Glutamatergic neuron (in vitro differentiated cells): ENCODE measurements at places on chromosomes 4 and X. TPM values are rescaled to one million over a fixed set of nuclear protein-coding genes. Genes with fewer than 3 reads are reported as not detected.
A peak's percentile ranks its signal among the peaks of the same experiment; 100 is the strongest.

GRCh38 chr4:137740141-137740540 is 207.8 kb upstream of the PCDH18 start:
- H3K27me3 ChIP-seq: no peaks in the 10 kb centered on the region
- H3K27ac ChIP-seq: no peak overlapping the region
- H3K4me1 ChIP-seq: peaks cover 8% of the 10 kb centered on the region
- no peak overlapping the region for H3K4me3 ChIP-seq
- no peaks in the 10 kb centered on the region for H3K36me3 ChIP-seq
- DNase-seq: no peak

DNA sequence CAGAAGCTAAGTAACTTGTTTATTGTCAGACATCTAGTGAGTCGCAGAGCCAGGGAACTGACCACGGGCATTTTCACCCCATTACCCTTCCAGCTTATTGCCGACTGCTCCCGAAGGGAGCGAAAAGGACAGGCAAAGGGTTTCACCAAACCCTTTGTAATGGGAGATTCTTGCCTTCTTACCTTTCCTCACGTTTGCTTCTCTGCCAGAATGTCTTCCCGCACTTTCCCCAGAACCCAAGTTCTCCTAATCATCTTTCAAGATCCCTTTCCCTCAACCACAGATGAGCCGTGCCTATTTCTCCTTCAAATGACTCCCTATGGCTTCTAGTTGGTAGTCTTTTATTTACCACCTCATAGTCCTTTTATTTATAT is 520 bp upstream of the SRP72 start:
- DNase-seq: no peak
- peaks cover 6% of the 10 kb centered on the region for H3K27me3 ChIP-seq
- no peaks in the 10 kb centered on the region for H3K36me3 ChIP-seq
- peak overlapping the region; percentile 98 for H3K27ac ChIP-seq
- peak overlapping the region; percentile 94 for H3K4me3 ChIP-seq

- DNase-seq: no peak
- H3K4me3 ChIP-seq: no peak overlapping the region
- H3K27ac ChIP-seq: no peak overlapping the region
- H3K4me1 ChIP-seq: peaks cover 18% of the 10 kb centered on the region
These were observed 490.0 kb upstream of the TENM3 start for GRCh38 chr4:181753207-181753606.

The NLGN4X gene
- total RNA-seq: 40.9 TPM

- DNase-seq: no peak
- no peaks in the 10 kb centered on the region for H3K4me1 ChIP-seq
- H3K4me3 ChIP-seq: no peak overlapping the region
- no peaks in the 10 kb centered on the region for H3K27me3 ChIP-seq
These were observed 29.3 kb upstream of the FAM47C start for GRCh38 chrX:36978886-36979285.

The STBD1 gene
- 15.9 TPM for total RNA-seq

The SPATA4 gene
- total RNA-seq: not detected

DNA sequence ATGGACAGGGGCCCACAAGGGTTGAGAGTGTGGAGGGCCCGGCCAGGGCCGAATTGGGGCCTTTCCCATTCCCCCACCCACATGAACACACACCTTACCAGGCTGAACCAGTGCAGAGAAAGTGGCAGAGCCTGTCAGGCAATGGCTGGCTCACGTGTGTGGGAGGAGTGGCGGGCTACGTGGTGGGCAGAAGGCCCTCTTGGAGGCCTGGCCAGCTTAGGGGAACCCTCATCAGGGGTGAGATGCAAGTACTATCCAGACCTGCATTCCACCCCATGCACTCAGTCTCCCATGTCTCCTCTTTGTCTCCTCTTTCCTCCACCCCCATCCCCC is 965 bp downstream of the TCEAL4 start:
- H3K36me3 ChIP-seq: no peaks in the 10 kb centered on the region
- H3K4me3 ChIP-seq: peak overlapping the region; percentile 95
- no peaks in the 10 kb centered on the region for H3K27me3 ChIP-seq
- no peak for DNase-seq
- peaks cover 5% of the 10 kb centered on the region for H3K4me1 ChIP-seq

The EXOC1L gene
- total RNA-seq: 0.83 TPM

GRCh38 chr4:16727218-16727617 is 171.2 kb downstream of the LDB2 start:
- no peaks in the 10 kb centered on the region for H3K36me3 ChIP-seq
- H3K4me1 ChIP-seq: peaks cover 12% of the 10 kb centered on the region
- peaks cover 2% of the 10 kb centered on the region for H3K27me3 ChIP-seq
- no peak overlapping the region for H3K4me3 ChIP-seq
- no peak overlapping the region for H3K27ac ChIP-seq

DNA sequence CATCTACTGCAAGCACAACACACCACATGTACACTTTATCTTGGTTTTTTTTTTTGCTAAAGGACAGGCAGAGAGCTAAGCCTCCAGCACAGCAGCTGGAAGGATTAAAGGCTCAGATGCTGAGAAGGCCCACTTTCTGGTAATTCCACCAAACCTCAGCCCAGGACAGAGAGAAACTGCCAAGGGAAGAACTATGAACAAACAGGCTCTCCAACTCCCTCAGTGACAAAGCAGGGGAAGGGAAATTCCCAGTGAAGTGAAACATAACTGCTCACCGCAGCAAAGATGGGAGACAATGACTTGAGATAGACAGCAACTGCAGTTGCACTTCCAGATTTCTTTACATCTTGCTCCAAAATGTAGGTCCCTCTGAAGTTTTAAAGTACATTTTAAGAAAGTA is 4.8 kb downstream of the PROM1 start:
- H3K4me1 ChIP-seq: peaks cover 26% of the 10 kb centered on the region
- peaks cover 3% of the 10 kb centered on the region for H3K27me3 ChIP-seq
- H3K4me3 ChIP-seq: no peak overlapping the region
- no peaks in the 10 kb centered on the region for H3K36me3 ChIP-seq
- H3K27ac ChIP-seq: no peak overlapping the region
- DNase-seq: no peak

GRCh38 chrX:69024161-69024736 is 141.0 kb downstream of the PJA1 start:
- no peaks in the 10 kb centered on the region for H3K27me3 ChIP-seq
- no peak for DNase-seq
- peaks cover 1% of the 10 kb centered on the region for H3K4me1 ChIP-seq
- no peaks in the 10 kb centered on the region for H3K36me3 ChIP-seq

DNA sequence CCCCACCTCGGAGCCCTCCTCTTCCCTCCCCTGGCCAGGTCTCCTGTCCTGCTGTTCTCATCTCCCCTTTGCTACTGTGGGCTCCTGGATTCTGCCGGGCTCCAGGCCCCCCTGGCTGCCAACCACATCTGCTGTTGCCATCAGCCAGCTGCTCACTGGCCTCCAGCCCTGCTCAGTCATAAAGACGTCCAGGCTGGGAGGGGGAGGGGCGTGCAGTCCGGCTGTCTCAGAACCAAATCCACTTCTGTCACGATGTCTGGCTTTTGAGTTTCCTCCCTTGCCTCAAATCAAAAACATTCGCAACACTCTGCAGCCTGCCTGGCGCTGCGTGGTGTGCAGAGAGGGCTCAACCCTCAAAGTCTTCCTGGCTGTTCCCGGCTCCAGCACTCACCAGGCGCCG is 7.1 kb downstream of the RASL11B start:
- H3K27ac ChIP-seq: peak overlapping the region; percentile 96
- DNase-seq: peak; percentile 88
- H3K27me3 ChIP-seq: peaks cover 13% of the 10 kb centered on the region
- H3K4me1 ChIP-seq: peaks cover 51% of the 10 kb centered on the region
- H3K36me3 ChIP-seq: peaks cover 4% of the 10 kb centered on the region
- peak overlapping the region; percentile 80 for H3K4me3 ChIP-seq

DNA sequence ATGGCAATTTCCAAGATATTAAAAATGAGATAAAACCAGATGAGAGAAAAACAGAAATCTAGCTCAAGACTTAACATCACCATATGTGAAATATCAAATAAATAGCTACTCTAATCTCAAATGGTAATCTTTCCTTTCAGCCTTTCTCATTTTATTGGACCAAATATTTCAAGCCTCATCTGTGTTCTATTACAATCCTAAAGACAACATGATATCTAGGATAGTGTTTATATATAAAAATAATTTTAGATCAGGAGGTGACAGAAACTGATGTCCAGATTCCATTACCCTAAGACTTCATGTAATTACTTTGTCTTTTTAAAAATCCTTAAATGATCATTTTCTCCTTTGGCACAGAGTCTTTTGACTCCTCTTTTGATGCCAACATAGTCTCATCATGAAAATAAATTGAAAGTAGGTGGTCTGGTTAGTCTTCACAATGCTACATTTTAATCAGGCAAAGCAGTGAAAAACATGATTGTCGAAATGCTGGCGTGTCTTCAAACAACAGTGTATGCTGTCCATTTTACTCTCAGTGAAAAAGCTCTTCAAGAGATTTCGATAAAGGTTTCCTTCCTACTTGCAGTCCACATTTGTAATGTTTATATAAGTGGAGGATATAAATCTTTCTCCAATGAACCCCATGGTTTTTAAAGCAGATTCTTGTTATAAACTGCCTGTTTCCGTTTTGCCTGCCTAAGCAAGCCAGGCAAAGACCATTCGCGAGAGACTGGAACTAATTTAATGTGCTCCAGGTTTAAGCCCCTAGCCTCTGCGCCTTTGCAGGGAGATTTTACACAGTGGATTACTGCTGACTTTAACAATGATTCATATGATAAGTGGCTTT is 169.8 kb downstream of the SCFD2 start:
- H3K27me3 ChIP-seq: no peaks in the 10 kb centered on the region
- no peak overlapping the region for H3K4me3 ChIP-seq
- peaks cover 5% of the 10 kb centered on the region for H3K4me1 ChIP-seq
- H3K36me3 ChIP-seq: no peaks in the 10 kb centered on the region
- no peak for DNase-seq

The CDKL2 gene
- total RNA-seq: 1.6 TPM

DNA sequence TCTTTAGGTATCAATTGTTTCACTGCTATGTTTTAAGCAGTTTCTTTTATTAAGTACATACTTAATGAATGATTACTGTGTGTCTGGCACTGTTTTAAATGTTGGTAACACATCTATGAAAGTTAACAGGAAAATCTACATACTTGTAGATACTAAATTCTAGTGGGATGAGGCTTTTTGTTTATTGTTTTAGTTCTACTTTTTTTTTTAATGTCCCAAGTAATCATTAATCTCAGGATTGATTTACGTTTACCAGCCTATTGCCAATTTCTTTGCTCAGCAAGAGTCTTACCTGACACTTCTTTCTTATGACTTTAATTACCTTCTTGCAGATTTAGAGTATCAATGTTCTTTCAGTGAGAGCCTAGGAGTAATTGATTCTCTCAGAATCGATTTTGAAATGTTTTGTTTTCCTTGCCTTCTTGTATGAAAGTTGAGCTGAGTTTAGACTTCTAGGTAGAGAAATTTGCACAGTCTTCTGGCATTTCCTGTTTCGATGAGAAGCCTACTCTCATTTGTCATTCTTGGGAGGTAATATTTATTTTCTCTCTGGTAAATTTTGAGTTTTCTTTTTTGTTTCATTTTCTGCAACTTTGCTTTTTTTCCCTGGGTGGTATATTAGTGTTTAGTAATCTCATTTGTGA is 235.2 kb upstream of the ANKRD50 start:
- H3K27ac ChIP-seq: no peak overlapping the region
- peaks cover 2% of the 10 kb centered on the region for H3K27me3 ChIP-seq
- no peaks in the 10 kb centered on the region for H3K4me1 ChIP-seq
- H3K36me3 ChIP-seq: no peaks in the 10 kb centered on the region
- H3K4me3 ChIP-seq: no peak overlapping the region

GRCh38 chr4:56535915-56536314 is 30.3 kb downstream of the ARL9 start:
- H3K27me3 ChIP-seq: no peaks in the 10 kb centered on the region
- no peak for DNase-seq
- H3K4me1 ChIP-seq: no peaks in the 10 kb centered on the region
- no peak overlapping the region for H3K27ac ChIP-seq
- no peaks in the 10 kb centered on the region for H3K36me3 ChIP-seq

DNA sequence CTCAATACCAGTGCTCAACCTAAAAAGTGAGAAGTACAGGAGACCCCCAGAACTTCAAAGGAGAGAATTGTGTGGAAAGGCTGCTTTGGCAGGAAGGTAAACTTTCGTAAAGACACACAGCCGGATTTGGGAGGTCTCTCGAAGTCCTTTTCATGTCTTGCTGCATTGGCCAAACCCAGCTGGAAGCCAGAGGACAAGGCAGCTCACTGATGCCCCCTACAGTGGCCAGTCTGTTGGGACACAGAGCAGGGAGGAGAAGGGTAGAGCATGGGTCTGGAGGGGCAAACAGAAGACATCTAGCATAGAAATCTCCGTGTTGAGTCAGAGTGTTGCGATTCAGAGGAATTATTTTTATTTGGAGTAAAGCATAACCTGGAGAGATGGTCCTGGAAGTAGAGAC is 198.9 kb downstream of the ANK2 start:
- peaks cover 2% of the 10 kb centered on the region for H3K27me3 ChIP-seq
- H3K36me3 ChIP-seq: no peaks in the 10 kb centered on the region
- no peak overlapping the region for H3K27ac ChIP-seq
- peak; percentile 43 for DNase-seq
- no peak overlapping the region for H3K4me3 ChIP-seq
- H3K4me1 ChIP-seq: no peaks in the 10 kb centered on the region

The LRAT gene
- 0.20 TPM for total RNA-seq

GRCh38 chr4:104425948-104426347 is 68.7 kb downstream of the CXXC4 start:
- H3K4me3 ChIP-seq: no peak overlapping the region
- no peak for DNase-seq
- H3K4me1 ChIP-seq: peaks cover 29% of the 10 kb centered on the region

- peaks cover 13% of the 10 kb centered on the region for H3K4me1 ChIP-seq
- DNase-seq: no peak
- H3K36me3 ChIP-seq: no peaks in the 10 kb centered on the region
- no peak overlapping the region for H3K4me3 ChIP-seq
- peaks cover 12% of the 10 kb centered on the region for H3K27me3 ChIP-seq
- H3K27ac ChIP-seq: no peak overlapping the region
These were observed 2.3 kb upstream of the SLBP start for GRCh38 chr4:1714303-1715001.

DNA sequence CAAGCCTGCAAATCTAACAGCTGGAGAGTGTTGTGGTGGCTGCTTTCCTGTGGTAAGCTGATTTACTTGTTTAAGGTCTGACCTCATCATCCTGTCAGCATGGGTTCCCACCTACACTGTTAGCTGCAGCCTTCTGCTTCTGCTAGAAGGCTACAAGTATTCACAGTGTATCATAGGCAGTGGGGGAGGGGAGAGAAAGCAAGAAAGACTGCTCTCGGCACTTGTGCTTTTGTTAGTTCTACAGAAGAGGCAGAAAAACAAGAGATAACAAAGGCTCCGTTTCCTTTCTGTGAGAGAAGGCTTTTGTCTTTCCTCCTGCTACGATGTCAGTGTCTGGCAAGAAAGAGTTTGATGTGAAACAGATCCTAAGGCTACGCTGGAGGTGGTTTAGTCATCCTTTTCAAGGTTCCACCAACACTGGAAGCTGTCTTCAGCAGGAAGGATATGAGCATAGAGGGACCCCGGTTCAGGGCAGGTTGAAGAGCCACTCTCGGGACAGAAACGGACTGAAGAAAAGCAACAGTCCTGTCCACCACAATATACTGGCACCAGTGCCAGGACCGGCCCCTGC is at the start of gene KLHL4:
TSS of gene KLHL4 (plus strand) at position 232 of the 571 bp plus-strand sequence. CDS start at position 324, 92 bp downstream.
- peak within 1 kb of the TSS; percentile 94 for H3K4me3 ChIP-seq
- peaks cover 6% of the 10 kb centered on the region for H3K27me3 ChIP-seq
- H3K4me1 ChIP-seq: peaks cover 9% of the 10 kb centered on the region
- peak within 1 kb of the TSS; percentile 98 for H3K27ac ChIP-seq
